Naive thymus-derived CD8-positive, alpha-beta T cell (primary cell): ENCODE measurements at places on chromosomes 7 and 10. TPM values are rescaled to one million over a fixed set of nuclear protein-coding genes. Genes with fewer than 3 reads are reported as not detected.

DNA sequence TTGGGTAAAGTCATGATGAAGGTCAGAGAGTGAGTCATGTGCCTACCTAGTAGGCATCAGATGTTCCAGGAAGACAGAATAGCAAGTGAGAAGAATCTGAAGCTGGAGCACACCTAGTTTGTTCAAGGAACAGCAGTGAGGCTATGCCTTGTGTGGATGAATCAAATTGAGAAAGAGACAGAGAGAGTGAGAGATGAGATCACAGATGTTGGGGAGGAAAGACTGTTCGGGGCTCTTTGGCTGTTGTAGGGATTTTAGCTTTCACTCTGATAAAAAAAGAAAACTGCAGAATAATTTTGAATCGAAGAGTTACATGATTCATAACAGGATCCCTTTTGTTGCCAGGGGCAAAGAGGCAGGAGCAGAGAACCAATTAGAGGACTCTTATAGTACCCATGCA is 6.3 kb downstream of the LIPF start:
- no peaks in the 10 kb centered on the region for H3K4me1 ChIP-seq
- no peaks in the 10 kb centered on the region for H3K36me3 ChIP-seq
- H3K27me3 ChIP-seq = peaks cover 7% of the 10 kb centered on the region
- DNase-seq = no peak
- H3K27ac ChIP-seq = no peak overlapping the region
- no peak overlapping the region for H3K4me3 ChIP-seq

The NANOS1 gene
- 0.55 TPM for total RNA-seq

The PKD1L1 gene
- total RNA-seq = 0.78 TPM

DNA sequence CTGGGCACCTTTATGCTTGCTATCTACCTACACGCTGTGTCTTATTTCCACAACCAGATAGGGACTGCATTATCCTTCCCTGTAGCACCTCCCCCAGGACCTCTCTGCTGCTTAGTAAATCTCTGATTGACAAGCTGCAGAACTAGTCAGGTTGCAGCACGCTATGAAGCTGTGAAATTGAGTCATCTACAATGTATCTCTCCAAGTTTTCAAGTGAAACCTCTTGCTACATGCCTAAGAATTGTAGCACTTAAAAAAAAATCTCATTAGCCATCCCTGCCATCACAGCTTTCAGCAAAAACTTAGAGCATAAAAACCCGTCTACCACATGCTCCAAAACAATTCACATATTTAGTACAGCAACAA is 69.7 kb upstream of the FGFR2 start:
- no peak for DNase-seq
- no peak overlapping the region for H3K4me3 ChIP-seq
- H3K27ac ChIP-seq = no peak overlapping the region
